ENCODE measurements at places on chromosomes 12 and 14.
A peak's percentile ranks its signal among the peaks of the same experiment; 100 is the strongest.

- DNase-seq: no peak
These were observed 12.7 kb downstream of the CPSF6 start for GRCh38 chr12:69252033-69252432.

DNA sequence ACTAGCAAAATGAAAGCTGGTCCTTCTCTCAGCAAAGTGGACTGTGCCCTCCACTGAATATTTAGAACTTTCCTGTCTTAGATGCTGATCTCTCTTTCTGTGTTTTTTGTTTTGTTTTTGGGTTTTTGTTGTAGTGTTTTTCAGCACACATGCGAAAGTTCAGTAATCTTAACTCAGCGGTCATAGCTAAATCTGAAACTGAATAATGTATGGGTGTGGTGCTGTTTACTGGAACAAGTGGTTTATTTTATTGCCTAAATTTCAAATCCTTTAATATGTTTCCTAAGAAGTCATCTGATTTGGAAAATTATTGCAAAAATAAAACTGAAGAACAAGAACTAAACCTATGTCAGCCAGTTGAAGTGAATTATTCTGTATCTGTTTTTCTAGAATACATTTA is 116.0 kb upstream of the LRIG3 start:
- no peak for DNase-seq

DNA sequence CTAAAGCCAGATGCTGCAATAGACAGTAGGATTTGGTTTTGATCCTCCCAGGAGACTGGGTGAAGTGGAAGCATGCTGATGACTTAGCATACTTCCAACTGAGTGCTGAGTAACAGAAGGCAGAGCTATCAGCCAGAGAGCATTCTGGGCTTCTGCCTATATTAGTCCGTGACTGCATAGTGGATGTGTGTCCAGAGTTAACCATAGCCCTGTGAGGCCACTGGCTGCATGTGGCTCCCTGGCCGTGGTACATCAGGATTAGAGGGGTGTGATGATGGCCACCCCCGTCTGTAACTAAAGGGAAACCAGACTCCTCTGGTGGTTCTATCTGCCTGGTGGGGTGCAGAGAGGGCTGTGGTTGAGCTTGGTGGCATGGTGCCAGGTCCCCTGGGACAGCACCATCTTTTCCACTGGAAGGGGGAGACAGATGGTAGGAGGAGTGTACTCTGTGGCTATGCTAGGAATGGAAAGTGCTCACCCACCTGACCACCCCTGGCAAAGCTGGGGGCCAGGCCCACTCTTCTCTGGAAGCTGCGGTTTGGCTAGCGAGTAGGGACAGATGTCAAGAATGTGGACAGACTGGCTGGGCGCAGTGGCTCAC is 27.4 kb downstream of the ABCD4 start:
- DNase-seq: no peak

GRCh38 chr14:29810682-29811081 is 117.0 kb downstream of the PRKD1 start:
- no peak for DNase-seq

- DNase-seq: no peak
These were observed 66.0 kb downstream of the ANO4 start for GRCh38 chr12:100860611-100861010.

- DNase-seq: no peak
These were observed 17.4 kb downstream of the BCL2L14 start for GRCh38 chr12:12088147-12088546.

- DNase-seq: no peak
These were observed 204.0 kb downstream of the ADGRD1 start for GRCh38 chr12:131157743-131158142.

DNA sequence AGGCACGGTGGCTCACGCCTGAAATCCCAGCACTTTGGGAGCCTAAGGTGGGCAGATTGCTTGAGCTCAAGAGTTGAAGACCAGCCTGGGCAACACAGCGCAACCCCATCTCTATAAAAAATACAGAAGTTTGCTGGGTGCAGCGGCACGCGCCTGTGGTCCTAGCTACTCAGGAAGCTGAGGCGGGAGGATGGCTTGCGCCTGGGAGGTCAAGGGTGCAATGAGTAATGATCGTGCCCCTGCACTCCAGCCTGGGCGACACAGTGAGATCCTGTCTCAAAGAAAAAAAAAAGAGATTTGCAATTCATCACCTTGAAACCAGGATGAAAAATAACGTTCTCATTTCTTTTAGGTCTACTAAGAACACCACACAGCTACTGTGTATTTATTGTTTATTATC is 4.0 kb downstream of the STX2 start:
- peak; percentile 25 for DNase-seq

DNA sequence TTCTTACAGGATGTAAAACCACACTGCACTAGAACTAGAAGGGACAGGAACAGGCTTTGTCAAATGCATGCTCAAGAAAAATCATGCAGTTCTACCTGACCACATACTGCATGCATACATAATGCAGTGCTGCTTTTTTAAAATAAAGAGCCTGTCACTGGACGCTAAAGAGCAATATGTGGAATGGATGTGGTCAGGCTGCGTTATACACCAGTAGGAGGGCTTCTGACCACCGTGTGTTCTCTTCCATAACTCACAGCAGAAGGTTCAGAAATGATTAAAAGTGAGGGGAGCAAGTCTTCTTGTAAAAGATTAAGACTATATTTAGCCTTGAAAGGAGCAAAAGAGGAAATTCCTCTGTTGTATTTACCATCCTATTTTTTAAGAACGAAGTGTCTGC is 392.0 kb downstream of the EMP1 start:
- DNase-seq: no peak

DNA sequence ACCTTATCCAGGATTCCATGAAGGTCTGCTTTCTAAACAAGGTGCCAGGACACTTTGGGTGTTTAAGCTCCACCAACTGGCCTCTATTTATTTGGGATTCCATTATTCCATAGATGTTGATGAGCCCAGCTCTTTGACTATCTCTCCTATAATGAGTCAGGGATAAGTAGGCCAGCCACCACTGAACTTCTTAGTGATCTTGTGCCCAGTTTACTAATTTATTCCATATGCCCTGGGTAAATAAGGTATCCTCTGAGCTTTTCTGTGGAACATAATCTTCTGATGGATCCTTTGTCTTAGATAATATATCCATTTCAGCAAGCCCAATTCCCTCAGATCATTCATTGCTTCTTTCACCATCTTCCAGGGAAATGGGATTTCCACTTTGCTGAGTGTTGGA is 535.0 kb downstream of the FOXG1 start:
- DNase-seq: no peak

DNA sequence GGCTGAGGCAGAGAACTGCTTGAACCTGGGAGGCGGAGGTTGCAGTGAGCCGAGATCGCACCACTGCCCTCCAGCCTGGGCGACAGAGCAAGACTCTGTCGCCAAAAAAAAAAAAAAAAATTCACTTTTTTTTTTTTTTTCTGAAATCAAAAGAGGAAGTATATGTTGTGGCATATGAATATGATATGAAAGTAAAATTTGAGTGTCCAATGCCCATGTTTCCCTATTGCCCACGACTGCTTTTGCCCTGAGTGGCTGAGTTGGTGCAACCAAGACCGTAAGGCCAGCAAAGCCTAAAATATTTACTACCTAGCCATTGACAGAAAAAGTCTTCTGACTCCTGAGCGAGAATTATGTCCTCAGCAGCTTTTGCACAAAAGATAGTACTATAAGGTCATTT is 101.7 kb upstream of the PARP11 start:
- DNase-seq: no peak

All from posterior cingulate gyrus (tissue), 11 donors.